ENCODE measurements at places on chromosomes 2 and 18.

DNA sequence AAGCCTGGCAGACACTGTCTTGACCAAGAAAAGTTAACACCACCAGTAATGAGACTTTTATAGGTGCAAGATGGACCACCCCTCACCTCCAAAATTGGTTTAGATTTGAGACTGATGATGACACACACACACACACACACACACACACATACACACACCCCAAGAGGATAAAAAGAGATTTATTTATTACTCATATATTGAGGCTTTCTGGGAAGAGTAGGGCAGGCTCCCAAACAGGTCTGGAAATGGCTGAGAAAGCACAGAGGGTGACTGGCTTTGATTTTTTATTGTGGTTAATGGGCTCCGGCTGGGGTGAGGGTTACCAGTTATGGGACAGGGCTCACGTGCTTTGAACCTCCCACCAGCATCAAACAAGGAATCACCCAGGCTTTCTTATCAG, 54.2 kb upstream of the ADAM23 start:
- no peak for DNase-seq

GRCh38 chr2:237134321-237135230, 48.9 kb downstream of the COPS8 start:
- DNase-seq = peak; percentile 34

DNA sequence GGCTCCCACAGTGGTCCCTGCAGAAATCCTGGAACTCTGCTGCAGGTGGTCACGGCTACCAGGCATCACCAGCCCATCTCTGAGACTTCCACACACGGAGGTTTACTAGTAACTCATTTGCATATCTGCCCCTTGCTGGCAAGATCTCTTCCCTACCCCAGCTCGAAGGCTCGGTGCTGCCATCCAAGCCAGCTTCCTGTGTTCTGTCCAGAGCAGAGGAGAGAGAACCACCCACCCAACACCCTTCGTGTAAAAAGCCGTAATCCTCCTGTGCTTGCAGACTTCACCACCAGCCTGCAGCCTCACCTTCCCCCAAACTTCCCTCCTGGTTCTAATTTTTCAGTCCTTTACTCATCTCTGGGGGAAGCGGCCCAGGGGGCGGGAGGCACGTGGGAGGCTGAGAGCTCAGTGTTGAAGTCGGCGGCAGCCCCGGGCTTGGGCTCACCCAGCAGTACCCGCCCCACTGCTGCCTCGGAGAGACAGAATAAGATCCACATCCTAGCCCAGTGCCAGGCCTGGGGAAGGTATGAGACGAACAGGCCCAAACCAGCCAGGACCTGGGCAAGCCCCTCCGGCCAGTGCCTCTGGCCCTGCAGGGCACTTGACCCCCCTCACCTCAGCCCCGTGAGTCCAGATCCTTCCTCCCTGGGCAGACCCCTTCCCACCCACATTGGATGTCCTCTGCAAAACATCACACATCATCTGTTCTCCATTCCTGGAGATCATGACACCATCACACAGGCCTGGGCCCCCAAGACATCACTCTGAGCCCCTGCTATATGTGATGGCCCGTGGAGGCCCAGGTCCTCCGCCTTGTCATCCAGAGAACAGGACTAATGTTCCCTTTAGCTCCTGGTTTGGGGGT, 145.8 kb upstream of the ID2 start:
- DNase-seq = no peak

- DNase-seq = no peak
Observed at GRCh38 chr2:53751728-53752127, 15.9 kb upstream of the CHAC2 start.

- DNase-seq = peak; percentile 30
Observed at GRCh38 chr2:119820275-119820674, 60.6 kb downstream of the PTPN4 start.

DNA sequence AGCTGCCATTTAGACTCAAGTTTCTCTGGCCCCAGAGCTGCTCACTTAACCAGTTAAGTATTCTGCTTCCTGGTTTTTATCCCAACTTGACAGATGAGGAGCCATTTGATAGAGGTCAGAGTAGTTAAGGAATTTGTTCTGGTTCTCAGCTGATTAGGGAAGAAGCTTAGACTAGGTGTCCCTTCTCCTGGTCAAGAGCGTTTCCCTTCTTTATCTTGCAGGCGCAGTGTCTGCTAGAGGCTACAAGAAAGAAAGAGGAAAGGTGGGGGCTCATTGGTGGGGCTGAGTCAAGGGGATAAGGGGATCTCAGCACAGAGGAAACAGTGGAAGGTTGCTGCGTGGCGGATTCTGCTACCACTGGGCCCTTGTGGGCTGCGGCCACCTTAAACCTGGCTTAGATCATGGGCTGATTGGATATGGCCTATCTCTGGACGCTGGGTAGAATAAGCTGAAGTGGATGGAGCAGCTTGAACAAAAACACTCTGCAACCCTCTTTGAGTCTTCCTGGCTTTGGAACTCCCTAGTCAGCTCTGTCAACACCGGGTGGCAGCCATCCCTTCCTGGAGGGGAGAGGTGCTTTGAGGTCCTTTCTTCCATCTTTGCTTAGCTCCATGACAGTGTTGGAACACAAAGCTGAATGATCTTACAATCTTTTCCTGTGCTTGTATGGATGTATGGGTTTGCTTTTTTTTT, 70.8 kb downstream of the QPCT start:
- peak; percentile 44 for DNase-seq

- DNase-seq = no peak
Observed at GRCh38 chr2:21715887-21716286, 592.1 kb downstream of the TDRD15 start.
